ENCODE measurements at places on chromosomes 7 and 10.

- no peak for DNase-seq
Measured at GRCh38 chr7:157757211-157757610, 420.4 kb downstream of the DNAJB6 start.

DNA sequence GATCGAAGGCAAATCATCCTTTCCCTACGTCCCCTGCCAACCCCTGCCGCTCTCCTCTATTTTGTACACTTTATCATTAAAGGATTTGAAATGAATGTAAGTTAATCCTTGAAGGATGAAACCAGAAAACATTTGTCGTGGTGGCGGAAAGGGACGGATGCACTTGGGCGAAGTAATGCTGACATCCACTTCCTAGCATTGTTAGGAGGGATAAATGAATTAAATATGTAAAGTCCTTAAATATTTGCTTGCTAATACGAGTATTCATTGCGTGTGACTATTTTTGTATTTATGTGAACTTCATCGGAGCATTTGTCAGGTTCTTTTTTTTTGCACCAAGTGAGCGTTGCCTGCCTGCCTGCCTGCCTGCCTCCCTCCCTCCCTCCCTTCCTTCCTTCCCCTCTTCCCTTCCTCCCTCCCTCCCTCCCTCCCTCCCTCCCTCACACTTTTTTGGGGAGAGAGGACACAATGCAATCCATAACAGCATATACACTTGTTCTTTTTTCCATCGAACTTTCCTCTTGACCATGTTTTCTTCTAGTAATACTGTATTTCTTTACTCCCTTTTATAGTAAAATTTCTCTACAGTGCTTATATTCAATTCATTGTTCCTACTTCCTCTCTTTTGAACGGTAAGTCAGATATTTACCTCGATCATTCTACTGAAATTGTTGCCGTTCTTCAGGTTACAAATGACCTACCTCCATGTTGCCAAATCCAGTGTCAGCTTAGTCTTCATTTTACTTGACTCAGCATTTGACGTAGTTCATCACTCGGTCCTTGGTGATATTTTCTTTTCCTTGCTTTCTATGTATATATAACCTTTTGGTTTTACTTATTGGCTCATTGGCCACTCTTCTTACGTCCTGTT lies 831 bp downstream of the CCDC7 start:
- DNase-seq: no peak

DNA sequence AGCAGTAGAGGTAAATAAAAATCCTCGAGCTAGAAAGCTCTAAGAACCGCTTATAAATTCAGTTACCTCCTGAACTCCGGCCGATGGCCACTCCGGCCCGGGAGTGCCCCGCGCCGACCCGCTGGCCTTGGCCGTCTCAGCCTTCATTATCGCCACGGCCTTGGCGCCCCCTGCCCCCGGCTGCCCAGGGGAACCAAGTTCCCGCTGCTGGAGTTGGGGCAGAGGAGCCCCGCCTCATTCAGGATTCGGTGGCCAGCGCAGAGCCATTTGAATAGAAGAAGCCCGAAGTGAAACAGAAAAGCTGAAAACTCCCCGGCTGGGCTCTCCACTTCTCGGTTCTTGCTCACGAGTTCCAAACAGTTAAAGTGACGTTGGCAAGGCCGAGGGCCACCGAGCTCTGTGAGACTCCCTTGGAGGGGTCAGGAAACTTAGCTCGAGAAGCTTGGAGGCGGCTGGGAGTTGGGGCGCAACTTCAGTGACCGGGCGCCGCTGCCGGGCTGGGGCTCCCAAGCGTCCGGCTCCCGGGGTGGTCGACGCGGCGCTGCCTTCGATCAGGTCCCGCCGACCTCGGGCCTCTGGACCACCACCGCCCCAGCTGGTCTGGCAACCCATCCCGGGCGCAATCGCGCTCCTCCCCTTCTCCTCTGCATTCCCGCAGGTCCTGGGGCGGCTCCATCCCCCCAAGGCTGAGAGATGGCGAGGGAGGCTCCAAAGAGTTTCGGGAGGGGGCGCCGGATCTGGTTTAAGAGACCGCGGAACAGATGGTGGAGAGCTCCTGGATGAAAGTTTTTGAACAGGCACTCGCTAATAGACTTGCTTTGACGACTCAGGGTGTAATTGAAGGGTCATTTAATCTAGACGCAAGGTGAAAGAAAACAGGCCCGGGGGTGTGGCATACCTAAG lies 5.8 kb upstream of the FEZF1 start:
- peak; percentile 42 for DNase-seq

DNA sequence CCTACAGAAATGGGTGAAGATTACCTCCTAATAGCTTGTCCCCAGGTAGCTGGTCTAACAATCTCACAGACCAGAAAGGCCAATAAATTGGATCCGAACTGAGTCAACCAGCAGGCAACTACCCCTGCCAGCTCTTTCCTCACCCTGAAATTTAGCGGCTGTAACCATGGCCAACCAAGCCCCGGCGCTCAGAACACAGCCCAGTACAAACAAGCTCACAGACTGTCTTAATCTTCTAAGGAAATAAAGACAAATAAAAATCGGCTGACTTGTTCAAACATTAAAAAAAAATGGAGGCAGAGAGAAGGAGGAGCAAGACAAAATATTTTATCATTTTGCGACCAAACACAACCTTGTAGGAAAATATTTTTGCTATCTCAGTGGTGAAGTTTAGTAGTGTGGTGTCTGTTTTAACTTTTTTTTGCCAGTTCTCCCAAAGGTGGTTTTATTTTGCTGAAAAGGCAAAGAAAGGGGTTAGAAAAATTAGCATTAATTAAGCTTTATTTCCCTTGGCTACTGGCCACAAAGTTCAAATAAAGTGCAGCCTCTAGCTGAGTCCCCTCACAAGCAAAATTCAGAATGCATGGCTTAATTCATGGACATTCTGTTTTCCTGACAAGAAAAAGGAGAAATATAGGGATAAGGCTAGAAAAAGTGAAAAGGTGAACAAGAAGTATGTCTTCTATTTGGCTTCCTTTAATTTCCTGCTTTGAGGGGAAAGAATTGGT lies 313.0 kb upstream of the NPVF start:
- no peak for DNase-seq

- DNase-seq: no peak
Measured at GRCh38 chr10:126210051-126210651, 178.1 kb downstream of the ADAM12 start.

Measured in right cardiac atrium (tissue), 5 donors.